Amygdala (tissue), 56 donors: ENCODE measurements at places on chromosomes 6 and 20.

DNA sequence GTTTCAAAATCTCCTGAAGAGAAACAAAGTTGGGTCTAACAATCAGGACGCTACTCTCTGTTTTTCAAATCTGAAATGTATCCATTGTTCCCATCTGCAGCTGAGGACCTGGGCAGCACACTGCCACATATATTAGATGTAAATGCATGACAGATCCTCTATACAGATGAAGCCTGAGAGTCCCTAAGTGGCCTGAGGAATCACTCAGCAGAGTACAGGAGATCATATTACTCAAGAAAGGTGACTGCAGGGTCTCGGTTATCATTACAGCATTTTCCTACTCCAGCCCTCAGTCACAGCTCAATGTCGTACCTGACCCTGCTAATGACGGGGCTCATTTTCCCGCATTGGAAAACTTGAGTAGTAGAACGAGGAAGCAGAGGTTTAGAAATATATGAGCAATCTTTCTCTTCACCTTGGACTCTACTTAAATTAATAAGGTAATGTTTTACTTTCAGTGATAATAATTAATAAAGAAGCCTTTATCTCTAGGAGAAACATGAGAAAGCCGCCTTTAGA lies 256.2 kb upstream of the IRAK1BP1 start:
- no peak for DNase-seq

DNA sequence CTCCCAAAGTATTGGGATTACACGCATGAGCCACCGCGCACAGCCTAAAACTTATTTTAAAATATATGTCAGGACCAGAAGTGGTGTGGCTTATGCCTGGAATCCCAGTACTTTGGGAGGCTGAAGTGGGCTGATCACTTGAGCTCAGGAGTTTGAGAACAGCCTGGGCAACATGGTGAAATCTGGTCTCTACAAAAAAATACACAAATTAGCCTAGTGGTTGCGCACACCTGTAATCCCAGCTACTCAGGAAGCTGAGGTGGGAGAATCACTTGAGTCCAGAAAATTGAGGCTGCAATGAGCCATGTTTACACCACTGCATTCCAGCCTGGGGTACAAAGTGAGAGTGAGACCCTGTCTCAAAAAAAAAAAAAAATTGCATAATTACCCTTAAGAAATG lies 13.7 kb downstream of the PXT1 start:
- no peak for DNase-seq

DNA sequence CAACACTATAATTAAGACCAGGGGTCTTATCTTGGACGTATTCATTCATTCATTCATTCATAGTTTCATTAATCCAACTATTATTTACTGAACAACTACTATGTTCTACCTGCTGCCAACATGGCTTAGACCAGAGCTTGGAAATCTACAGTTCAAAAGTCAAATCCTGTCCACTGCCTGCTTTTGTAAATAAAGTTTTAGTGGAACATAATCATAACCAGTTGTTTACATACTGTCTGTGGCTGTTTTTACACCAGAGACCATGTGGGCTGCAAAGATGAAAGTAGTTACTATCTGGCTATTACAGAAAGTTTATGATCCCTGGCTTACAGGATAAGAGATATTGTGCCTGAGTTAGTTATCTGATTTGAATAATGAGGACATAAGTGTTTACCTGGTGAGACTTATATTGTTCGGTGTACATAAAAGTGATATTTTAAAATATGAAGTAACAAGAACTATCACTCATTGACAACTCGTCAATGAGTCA lies 567.7 kb downstream of the TFAP2B start:
- DNase-seq = no peak

- DNase-seq = peak; percentile 31
These were observed 19.2 kb downstream of the PRND start for GRCh38 chr20:4740774-4741431.

GRCh38 chr6:118650582-118651281 lies 659 bp downstream of the CEP85L start:
- peak; percentile 38 for DNase-seq

GRCh38 chr20:13788167-13788834 lies 3.5 kb downstream of the NDUFAF5 start:
- DNase-seq = no peak

GRCh38 chr6:77487808-77488425 lies 24.6 kb upstream of the HTR1B start:
- DNase-seq = no peak

GRCh38 chr6:37860226-37860839 lies 40.8 kb downstream of the ZFAND3 start:
- DNase-seq = no peak

DNA sequence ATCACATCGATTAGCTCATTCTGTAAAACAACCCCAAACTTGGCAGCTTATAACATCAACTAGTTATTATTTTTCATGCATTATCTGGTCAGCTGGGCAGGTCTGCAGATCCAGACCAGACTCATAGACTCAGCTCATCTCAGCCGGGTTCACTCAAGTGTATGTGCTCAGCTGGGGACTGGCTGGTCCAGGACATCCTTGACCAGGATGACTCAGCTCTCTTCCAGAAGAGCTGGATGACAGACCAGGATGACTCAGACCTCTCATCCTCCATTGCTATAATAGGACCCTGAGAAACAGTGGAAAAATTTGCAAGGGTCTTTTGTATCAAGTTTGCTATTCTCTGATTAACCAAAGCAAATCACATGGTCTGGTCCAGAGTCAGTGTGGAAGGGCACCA lies 312.5 kb upstream of the PLCB4 start:
- DNase-seq = no peak

DNA sequence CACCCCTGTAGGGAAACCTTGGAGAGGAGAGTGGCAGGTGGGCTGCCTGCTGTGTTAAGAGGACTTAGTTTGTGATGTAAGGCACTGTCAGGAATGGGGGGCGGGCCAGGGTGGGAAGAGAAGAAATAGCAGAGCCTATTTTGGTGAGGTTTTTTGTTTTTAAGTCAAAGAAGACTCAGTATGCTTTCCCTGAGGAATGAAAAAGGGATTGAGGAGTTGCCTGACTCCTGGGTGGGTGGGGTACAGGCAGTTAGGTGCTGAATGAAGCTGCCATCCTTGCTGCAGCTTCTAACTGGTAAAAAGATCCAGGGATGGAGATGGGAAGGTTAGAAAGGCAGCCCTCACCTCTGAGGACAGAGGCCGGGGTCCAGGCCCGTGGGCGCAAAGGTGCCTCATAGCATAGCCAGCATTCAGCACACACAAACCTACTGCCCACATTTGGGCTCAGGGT lies 37.9 kb downstream of the PLCG1 start:
- DNase-seq = no peak

DNA sequence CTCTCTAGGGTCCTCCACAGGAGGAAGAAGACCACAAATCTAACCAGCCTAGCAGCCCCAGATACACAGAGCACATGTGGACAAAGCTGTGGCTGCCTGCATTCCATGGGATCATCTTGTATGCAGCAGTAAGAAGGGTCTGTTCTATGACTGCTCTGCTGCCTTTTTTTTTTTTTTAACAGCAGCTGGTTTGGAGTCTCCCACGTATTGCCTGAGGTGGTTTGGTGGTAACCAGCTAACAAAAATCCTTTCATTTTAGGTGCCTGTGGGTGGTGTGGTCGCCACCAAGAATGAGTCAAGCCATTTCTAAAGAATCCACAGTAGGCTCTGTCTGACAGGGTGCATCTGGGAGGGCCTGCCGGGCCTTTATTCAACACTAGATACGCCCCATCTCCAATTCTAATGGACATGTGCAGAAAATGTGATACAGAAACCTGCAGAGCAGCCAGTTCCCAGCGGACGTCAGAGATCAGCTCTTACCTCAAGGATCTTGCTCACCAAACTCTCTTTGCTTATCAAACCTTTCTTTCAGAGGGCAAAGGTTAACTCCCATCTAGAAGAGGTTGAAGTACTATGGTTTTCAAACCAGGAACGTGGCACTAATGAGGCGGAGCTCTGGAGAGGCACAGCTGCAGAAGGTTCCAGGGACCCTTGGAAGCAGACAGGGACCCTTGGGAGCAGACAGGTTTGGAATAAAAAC lies 32.0 kb downstream of the GNAS-AS1 start:
- DNase-seq = no peak

DNA sequence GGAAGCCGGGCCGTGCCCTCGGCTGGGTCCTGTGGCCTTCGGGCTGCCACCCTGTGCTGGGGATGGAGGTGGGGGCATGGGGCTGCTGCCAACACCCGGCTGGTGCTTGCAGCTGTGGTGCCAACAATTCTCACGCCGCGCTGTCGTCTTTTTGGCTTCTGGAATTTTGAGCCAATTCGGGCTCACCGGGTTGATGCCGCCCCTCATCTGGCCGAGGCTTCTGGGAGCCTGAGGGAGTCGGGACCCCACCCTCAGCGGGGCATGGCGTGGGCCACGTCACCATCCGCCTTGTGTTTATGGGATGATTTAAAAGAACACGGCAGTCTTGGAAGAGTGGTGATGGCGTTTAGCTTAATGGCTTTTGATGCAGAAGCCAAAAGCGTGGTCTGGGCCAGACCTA lies 8.7 kb upstream of the NPBWR2 start:
- DNase-seq = no peak

DNA sequence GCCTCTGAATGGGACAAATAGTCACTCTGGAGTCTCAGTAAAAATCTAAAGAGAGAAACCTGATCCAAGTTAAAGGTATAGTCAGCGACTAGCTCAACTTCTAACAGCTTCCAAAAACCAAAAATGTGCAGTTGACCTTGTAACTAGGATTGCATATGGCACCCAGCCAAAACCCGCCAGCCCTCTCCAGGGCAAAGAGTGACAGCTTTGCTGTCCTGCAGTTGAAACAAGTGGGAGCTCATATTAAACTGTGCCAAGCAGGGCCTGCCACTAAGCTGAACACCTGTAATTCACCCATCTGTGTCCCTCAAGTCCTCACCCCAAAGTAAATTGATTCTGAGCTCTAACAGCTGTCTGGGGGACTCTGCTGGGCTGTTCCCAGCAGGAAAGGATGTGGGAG lies 695.3 kb downstream of the MAFB start:
- DNase-seq = no peak

- DNase-seq = no peak
These were observed 15.3 kb downstream of the TRAF3IP2 start for GRCh38 chr6:111590209-111590980.

GRCh38 chr6:2807342-2808090 lies 34.1 kb downstream of the SERPINB1 start:
- no peak for DNase-seq

GRCh38 chr6:35716798-35717197 lies 20.0 kb upstream of the ARMC12 start:
- no peak for DNase-seq
